ENCODE measurements at places on chromosomes 6 and 20.

DNA sequence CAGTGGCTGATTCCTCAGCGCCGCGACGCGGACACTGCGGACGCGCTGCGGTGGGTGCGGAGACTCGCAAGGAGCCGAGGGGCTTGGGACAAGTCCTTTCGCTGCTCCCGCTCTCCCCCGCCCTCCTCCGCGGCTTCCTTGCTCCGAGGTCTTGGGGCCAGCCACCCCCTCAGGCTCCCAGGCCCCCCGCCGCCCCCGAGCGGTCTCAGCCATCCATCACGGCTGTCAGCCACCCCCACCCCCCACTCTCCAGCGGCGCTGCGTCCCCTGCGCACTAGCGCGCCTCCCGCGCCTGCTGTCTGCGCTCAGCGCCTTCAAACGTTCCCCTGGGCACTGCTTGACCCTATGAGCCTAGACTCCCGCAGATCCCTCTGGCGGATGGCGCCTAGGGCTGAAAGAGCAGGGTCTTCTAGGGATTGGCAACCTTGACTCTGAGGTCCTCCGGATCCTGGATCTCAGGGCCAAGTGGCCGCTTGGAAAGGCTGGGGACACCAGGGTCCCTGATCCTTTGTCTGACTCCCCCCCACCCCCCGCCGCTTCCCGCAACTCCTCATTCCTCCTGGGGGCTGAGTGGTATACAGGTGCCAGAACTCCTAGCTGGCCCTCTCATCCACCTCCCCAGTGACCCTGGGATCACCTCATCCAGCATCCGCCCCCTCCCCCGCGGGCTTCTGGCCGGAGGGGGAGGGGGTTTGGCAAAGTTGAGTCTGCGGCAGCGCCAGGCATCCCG, 1.4 kb downstream of the SLC12A5 start:
- peaks cover 9% of the 10 kb centered on the region for H3K4me1 ChIP-seq
- H3K27me3 ChIP-seq: peaks cover 100% of the 10 kb centered on the region
- H3K36me3 ChIP-seq: no peaks in the 10 kb centered on the region
- H3K4me3 ChIP-seq: no peak overlapping the region
- H3K27ac ChIP-seq: no peak overlapping the region
- DNase-seq: peak; percentile 28

DNA sequence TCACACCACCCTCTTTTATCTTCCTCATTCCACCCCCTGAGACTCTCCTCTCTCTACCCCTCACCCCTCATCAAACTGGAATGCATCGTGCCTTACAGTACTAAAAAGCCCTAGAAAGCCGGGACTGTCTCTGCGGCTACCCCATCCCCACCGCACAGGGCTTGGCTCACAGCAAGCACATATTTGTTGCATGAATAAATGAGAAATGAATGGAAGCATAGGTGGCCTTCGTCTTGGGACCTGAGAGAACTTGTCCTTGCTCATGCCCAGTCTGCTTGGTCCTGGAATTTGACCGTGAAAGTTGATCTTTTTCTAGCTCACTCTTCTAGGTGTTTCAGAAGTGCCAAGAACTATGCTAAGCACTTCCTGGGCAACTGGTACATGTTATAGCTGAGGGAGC, 53.3 kb downstream of the APCDD1L start:
- peaks cover 14% of the 10 kb centered on the region for H3K4me1 ChIP-seq
- no peak for DNase-seq
- no peaks in the 10 kb centered on the region for H3K27me3 ChIP-seq
- H3K27ac ChIP-seq: no peak overlapping the region

- H3K36me3 ChIP-seq: no peaks in the 10 kb centered on the region
- H3K4me1 ChIP-seq: no peaks in the 10 kb centered on the region
- H3K4me3 ChIP-seq: no peak overlapping the region
Measured at GRCh38 chr6:84977363-84977705, 212.9 kb upstream of the TBX18 start.

DNA sequence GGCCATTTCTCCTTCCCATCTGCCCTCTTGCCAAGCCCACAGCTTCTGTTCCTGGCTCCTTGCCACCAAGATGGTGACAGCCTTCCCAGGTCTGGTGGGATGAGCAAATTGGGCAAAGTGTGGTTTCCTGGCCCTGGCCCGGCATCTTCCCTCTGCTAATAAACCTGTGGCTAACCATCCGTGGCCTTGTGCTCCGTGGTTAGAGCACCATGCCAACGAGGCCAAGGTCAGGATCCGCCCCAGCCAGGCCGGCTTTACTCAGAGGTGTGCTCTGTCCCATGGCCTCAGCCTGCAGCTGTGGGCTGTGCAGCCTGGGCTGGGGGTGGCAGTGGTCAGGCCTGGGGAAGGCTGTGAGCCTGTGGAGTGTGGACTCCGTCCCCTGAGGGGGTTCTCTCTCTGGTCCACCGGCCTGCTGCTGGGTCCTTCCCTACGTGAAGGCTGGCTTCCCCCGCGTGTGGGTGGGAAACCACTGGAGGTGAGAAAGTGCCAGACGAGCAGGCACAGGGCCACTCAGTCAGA, 117.4 kb downstream of the VEGFA start:
- H3K4me3 ChIP-seq: no peak overlapping the region
- peaks cover 15% of the 10 kb centered on the region for H3K4me1 ChIP-seq
- DNase-seq: no peak
- H3K36me3 ChIP-seq: no peaks in the 10 kb centered on the region

- H3K4me1 ChIP-seq: peaks cover 18% of the 10 kb centered on the region
- no peaks in the 10 kb centered on the region for H3K27me3 ChIP-seq
Measured at GRCh38 chr6:161836643-161837448, 563.0 kb upstream of the AGPAT4 start.

DNA sequence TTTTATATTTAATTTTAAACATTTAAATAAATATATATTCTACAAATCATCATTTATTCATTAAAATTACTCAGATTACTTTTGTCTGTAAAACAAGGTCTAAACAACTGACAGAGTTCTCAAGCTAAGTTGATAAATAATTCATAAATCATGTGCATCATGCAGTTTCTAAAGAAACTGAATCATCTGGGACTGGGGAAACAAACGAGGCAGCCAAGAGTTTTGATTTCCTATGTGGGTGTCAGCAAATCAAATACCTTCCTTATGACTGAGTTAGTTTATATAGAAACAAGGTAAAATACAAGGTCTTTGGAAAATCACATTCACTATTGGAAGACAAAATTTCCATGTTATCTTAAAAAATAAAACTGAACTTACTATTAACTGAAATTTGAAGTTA, 149.9 kb upstream of the BEND6 start:
- no peaks in the 10 kb centered on the region for H3K27me3 ChIP-seq
- H3K4me1 ChIP-seq: peaks cover 70% of the 10 kb centered on the region
- no peak for DNase-seq

GRCh38 chr6:73644941-73645591, 8.7 kb downstream of the SLC17A5 start:
- no peaks in the 10 kb centered on the region for H3K27me3 ChIP-seq
- no peak overlapping the region for H3K27ac ChIP-seq
- H3K36me3 ChIP-seq: no peaks in the 10 kb centered on the region
- peak overlapping the region; percentile 48 for H3K4me3 ChIP-seq
- H3K4me1 ChIP-seq: peaks cover 9% of the 10 kb centered on the region

DNA sequence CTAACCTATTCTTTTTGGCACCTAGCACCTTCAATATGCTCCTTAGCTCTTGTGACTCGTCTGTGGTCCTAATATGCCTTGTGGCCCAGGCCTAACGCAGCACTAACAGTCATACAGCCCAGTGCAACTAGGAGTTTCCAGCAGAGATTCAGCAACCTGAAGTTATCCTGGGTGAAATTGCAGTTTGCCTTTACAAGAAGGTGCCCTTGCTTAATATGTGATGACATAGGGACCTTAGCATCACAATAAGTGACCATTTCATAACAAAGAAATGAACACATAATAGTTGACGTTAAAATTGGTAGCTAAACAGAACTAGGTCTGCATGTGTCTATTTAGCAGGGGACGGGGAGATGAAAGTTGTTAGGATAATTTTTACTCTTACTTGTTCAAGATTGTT, 10.1 kb downstream of the FIG4 start:
- DNase-seq: no peak
- H3K4me3 ChIP-seq: no peak overlapping the region
- H3K27me3 ChIP-seq: no peaks in the 10 kb centered on the region
- H3K4me1 ChIP-seq: peaks cover 6% of the 10 kb centered on the region
- no peak overlapping the region for H3K27ac ChIP-seq

DNA sequence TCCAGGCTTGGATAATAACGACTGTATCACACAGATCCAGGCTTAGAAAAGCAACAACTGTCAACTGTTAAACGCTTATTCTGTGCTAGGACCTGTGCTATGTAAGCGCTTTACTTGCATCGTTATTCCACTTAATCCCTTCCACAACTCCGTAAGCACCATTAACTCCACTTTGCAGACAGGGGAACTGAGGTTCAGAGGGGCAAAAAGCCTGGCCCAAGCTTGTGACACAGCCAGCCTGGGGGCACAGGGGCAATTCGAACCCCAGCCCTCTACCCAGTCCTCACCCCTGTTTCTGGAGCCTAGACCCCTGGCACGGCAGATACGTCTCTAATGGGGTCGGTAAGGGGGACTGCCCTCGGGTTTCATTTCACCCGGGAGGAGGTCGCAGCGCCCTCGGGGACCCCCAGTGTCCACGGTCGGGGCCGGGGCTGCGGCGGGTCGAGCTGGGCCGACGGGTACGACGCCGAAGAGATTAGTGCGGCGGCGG, 411 bp downstream of the DSN1 start:
- H3K36me3 ChIP-seq: peaks cover 10% of the 10 kb centered on the region
- DNase-seq: peak; percentile 25
- H3K27ac ChIP-seq: no peak overlapping the region
- peaks cover 11% of the 10 kb centered on the region for H3K4me1 ChIP-seq
- H3K27me3 ChIP-seq: no peaks in the 10 kb centered on the region

DNA sequence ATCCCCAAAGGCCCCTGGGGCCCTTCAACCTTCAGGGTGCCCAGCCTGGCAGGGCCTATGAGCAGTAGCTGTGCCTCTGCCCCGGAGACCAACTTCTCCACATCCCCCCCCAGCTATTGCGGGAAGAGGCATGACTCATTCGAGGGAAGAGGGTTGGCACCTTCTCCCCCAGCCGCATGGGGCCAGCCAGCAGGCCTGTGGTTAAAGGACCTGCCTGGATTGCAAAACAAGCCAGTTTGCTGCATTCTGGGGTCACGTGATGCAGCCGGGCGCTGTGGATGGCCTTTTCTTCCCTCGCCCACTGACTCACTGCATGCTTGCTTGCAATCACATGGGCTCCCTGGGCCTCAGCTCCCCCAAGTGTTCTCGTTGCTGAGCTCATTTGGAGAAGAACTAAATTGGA, 182.5 kb downstream of the MAFB start:
- no peaks in the 10 kb centered on the region for H3K36me3 ChIP-seq
- H3K27ac ChIP-seq: no peak overlapping the region
- H3K4me3 ChIP-seq: no peak overlapping the region
- DNase-seq: no peak
- peaks cover 23% of the 10 kb centered on the region for H3K4me1 ChIP-seq

- no peaks in the 10 kb centered on the region for H3K36me3 ChIP-seq
- DNase-seq: no peak
- H3K27me3 ChIP-seq: no peaks in the 10 kb centered on the region
- H3K4me1 ChIP-seq: no peaks in the 10 kb centered on the region
- no peak overlapping the region for H3K4me3 ChIP-seq
Measured at GRCh38 chr6:136007345-136007744, 155.8 kb downstream of the PDE7B start.

GRCh38 chr20:20702330-20703245, 9.9 kb downstream of the RALGAPA2 start:
- peaks cover 4% of the 10 kb centered on the region for H3K4me1 ChIP-seq
- H3K4me3 ChIP-seq: no peak overlapping the region
- no peak for DNase-seq
- H3K27me3 ChIP-seq: no peaks in the 10 kb centered on the region
- no peak overlapping the region for H3K27ac ChIP-seq

DNA sequence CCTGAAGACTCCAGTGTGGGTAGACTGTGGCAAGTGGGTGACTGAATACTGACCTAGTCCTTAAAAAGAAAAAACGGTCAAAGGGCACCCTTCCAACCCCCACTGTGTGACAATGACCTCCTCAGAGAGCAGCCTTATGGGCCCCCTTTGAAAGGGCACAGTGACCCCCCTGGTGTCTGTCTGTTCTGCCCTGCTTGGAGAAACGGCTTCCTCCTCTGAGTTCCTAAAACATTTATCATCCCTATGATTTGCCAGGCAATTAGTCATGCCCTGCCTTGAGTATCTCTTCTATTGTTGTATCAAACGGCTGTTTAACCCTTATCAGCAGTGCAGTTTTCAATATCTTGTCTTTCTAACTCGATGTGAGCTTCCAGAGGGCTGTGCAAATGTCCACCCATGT, 21.0 kb upstream of the STX16 start:
- no peak overlapping the region for H3K4me3 ChIP-seq
- no peaks in the 10 kb centered on the region for H3K27me3 ChIP-seq
- H3K36me3 ChIP-seq: no peaks in the 10 kb centered on the region
- no peak for DNase-seq

GRCh38 chr20:1563598-1563997, 6.1 kb upstream of the SIRPD start:
- no peaks in the 10 kb centered on the region for H3K27me3 ChIP-seq
- H3K36me3 ChIP-seq: no peaks in the 10 kb centered on the region
- no peak overlapping the region for H3K27ac ChIP-seq
- H3K4me1 ChIP-seq: no peaks in the 10 kb centered on the region

GRCh38 chr20:50635676-50636600, 55.4 kb downstream of the RIPOR3 start:
- no peak overlapping the region for H3K4me3 ChIP-seq
- H3K27ac ChIP-seq: no peak overlapping the region
- no peaks in the 10 kb centered on the region for H3K27me3 ChIP-seq
- peak; percentile 75 for DNase-seq

GRCh38 chr6:54134935-54135334, 23.7 kb downstream of the MLIP start:
- H3K27me3 ChIP-seq: no peaks in the 10 kb centered on the region
- no peak overlapping the region for H3K27ac ChIP-seq
- H3K4me3 ChIP-seq: no peak overlapping the region

DNA sequence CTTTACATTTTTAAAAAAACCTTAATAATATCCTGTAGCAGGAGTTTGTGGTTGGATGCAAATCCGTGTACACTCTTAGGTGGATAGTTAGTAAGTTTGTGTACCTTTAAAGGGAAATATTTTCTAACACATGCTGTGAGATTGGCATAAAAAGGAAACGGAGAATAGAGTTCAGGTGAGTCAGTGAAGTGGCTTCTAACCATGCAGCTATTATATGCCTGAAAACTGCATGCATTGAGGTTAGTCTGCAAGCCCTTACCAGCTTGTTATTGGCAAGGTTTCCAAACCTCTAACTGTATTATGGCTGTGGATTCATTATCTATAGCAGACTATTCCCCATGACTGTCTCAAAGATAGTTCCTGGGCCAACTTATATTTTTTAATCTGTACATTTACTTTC, 420.6 kb upstream of the MMS22L start:
- H3K36me3 ChIP-seq: no peaks in the 10 kb centered on the region
- no peak for DNase-seq
- H3K27ac ChIP-seq: no peak overlapping the region
- peaks cover under 1% of the 10 kb centered on the region for H3K4me1 ChIP-seq

GRCh38 chr6:73104921-73105320, 120.4 kb downstream of the KHDC1L start:
- no peak for DNase-seq
- no peaks in the 10 kb centered on the region for H3K36me3 ChIP-seq
- H3K27ac ChIP-seq: no peak overlapping the region
- no peaks in the 10 kb centered on the region for H3K4me1 ChIP-seq
- no peaks in the 10 kb centered on the region for H3K27me3 ChIP-seq
- H3K4me3 ChIP-seq: no peak overlapping the region

Measured in neural progenitor cell (in vitro differentiated cells).